ENCODE measurements at places on chromosomes 3 and 15.

DNA sequence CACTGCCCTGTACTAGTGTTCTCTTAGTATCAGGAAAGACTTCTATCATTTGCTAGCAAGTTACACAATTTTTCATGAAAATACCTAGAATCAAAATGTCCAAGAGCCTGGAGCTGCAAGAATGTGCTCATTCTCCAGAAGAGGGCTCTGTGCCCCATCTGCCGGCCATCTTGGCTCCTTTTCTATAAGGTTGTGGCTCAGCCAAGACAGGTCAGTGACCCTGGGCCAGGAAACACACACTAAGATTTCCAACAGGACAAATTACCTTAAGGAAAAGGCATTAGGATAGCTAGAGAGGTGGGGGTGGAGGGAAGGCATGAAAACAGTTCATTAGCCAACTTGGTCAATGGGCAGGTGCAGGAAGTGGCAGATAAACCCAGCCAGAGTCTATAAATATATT, 20.7 kb downstream of the TIMP4 start:
- DNase-seq, result peak; percentile 31

GRCh38 chr3:182738583-182739411, 54.5 kb upstream of the ATP11B start:
- no peak for DNase-seq

GRCh38 chr3:134815519-134815918, 20.5 kb downstream of the EPHB1 start:
- no peak for DNase-seq

GRCh38 chr15:29601811-29602210, 220.5 kb downstream of the TJP1 start:
- no peak for DNase-seq

GRCh38 chr3:80238152-80238551, 470.4 kb upstream of the ROBO1 start:
- DNase-seq, result no peak

GRCh38 chr3:138653567-138653966, 45.0 kb downstream of the FAIM start:
- no peak for DNase-seq

DNA sequence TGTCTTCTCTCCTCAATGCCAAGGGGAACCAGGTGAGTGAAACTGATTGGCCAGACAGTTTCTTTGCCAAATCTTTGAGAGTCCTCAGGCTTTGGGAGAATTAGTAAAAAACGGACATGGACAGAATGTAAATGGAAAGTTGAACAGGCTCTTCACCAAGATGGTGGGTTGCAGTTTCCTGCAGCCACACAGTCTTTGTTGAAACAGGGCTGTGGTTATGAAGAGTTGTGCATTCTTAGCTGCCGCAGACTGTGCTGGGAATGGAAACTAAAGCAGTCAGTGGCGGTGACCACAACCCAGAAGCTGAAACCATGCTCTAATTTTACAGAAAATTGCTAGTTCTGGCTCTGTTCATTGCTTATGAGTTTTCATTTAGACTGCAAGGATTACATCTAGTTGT, 42.1 kb upstream of the TASOR start:
- DNase-seq, result no peak

- DNase-seq, result no peak
Measured at GRCh38 chr3:169929830-169930519, 18.6 kb downstream of the SAMD7 start.

- DNase-seq, result no peak
Measured at GRCh38 chr3:11556851-11557644, 86.7 kb downstream of the VGLL4 start.

DNA sequence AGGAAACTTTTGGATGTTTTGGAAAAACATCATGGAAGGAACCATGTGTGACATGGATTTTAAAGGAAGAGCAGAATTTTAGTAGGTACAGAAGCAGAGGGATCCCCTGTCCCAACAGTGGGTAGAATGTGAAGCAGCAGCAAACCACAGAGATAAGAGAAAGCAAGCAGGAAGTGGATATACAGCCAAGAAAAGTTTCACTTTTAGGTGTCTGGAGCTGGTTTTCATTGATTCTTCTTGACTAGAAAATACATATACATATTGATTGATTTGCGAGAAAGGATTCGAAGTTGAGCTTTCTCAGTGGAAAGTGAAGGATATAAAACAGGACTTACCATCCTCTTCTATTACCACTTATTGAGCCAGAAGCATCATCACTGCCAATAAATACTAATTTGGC, 133.5 kb downstream of the KCNMB2 start:
- DNase-seq, result no peak

DNA sequence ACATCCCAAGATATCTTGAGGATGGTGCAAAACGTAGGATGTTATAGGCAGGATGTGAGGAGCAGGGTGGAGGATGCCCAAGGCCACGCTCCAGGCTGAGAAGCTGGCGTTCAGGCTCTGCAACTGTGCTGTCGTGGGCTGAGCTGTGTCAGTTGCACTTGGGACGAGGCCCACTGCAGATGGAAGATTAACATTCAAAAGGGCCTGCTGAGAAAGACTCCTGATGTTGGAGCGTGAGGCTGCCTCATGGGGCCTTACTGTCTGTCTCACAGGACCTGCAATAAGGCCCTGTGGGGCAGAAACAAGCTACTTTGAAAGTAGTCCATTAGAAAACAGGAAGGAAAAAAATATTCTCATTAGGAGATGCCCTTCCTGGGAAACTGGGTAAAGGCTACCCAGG, 60.6 kb upstream of the SEC61A1 start:
- DNase-seq, result no peak

DNA sequence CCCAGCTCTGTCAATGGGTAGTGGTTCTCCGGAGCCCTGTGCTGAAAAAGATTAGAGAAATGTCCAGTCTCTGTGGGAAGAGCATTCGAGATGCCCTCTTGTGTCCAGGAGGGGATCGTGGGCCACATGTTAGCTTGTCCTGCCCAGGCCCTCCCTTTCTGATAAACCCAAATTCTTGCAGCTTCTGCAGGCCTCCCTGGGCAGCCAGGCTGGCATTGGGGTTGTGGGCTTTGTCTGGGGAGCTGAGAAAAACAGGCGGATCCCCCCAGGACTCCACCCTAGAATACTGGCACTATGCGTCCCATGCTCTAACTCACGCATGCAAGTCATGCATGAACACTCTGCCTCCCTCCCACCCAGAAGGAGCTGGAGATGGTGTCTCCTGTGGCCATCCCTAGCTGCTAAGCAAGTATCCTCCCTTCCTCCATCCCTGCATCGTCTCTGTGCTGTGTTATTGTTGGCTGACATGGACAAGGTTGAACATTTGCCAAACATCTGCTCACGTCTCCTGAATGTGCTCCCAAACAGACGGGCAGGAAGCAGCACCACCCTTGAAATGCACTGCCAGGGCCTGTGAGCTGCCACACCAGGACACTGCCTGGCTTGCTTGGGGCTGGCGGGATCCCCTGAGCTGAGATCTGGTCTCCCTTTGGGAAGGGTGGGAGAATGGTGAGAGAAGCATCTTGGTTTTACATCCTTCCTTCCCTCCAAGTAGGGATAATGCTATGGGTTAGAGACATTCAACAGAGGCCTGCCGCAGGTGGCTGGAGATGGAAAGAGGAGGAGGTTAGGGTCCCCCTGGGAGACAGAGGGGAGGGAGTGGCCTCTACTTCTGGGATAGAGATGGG, 26.5 kb downstream of the CFAP161 start:
- peak; percentile 72 for DNase-seq

GRCh38 chr3:160675566-160676124, 1.3 kb upstream of the ARL14 start:
- DNase-seq, result no peak

DNA sequence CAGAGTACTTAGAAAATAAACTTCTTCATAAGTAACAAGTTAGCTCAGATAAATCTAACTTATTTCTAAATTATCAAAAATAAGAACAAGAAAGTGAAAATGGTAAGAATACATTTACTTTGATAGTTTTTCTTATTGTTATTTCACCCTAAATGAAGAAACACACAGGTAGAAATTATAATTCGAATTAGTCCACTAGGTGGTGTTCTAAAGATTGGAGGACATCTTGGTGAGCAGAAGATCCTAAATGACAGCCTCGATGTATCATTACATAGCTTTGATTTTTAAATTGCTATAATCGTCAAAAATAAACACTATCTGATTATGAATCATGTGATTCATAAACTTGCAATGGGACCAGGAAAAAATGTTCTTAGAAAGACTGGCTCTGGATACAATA, 280.8 kb upstream of the UBE2E2 start:
- peak; percentile 6 for DNase-seq

GRCh38 chr3:74049444-74049843, 424.7 kb upstream of the PDZRN3 start:
- DNase-seq, result no peak

DNA sequence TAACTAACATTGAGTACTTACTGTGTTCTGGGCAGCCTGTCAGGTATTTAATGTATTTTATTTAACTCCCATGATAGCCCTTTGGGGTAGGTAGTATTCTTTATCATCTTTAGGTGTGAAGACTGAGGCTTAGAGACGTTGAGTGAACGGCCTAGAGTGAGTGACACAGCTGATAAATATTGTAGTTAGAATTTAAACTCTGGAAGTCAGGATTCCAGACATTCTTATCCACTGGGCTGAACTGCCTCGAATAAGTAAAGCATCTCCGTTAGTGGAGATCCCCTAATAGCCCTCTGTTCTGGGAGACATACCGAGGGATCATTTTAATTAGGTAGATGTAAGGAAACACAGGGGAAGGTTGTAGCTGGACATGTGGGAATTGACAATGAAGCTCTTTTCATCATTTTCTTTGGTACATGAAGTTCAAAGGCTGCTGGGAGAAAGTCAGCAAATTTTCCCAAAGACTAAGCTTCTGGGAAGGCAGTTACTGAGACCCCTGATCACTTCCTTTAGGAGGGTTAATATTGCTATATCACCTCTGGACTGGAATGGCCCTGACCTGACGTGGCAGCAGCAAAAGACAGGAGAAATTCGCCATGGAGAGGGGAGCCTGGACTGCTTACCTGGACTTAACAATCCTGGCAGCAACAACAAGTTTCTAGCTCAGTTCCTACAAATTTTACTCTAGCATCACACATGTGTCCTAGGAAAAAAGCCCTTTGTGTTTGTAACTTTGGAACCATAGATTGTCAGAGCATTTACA, 11.7 kb upstream of the PDCD6IP start:
- no peak for DNase-seq

DNA sequence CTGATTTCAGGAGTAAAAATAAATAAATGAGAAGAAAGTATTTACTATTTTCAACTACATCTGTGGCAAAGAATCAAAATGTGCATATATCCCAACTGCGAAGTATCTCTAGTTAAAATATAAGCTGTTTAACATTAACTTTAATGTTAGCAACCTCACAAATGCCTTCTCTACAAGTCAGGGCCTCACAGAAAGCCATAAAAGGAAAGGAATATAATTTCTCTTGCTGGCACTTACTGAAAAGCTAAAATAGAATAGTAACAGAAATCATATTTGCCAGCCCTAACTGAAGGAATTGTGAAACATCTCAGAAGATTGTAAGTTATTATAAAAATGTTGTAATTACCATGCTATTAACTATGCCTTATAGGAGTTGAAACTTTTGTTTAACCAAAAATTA, 65.1 kb upstream of the MBNL1 start:
- no peak for DNase-seq

- no peak for DNase-seq
Measured at GRCh38 chr3:141769221-141769894, 6.2 kb downstream of the GRK7 start.

DNA sequence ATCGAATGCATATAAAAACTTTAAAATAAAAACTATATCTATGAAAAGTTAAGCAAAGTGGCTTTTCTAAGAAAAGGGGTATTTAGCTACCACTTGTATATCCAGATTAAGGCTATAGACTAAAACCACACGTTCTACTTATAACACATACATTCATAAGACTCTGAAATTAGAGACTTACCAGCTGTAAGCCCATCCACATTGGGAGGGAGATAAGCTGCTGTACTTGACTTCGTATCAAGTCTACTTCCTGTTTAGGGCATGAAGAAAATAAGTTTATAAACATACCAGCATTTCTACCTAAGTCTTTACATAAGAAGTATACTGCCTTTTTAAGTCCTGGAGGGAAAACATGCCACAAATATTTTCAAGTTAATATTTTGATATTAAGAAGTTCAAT, 27.7 kb downstream of the AQR start:
- no peak for DNase-seq

DNA sequence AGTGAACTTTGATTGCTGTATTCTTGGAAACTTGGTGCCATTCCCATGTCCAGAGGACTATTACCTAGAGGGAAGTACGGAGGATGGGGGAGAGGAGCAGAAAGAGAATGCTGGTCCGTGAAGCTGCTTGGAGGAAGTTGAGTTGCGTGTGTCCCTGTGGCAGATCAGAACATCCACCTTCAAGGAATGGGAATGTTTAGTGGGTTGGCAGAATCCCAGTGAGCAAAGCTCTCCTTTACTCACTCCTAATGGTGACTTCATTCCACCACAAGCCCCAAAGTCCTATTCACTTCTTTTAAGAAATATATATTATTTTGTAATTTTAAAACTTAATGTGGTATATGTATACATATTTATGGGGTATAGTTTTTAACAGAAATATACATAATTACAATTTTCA, 247.8 kb upstream of the FEZF2 start:
- DNase-seq, result no peak

- DNase-seq, result no peak
Measured at GRCh38 chr3:147793841-147794240, 384.7 kb downstream of the ZIC1 start.

DNA sequence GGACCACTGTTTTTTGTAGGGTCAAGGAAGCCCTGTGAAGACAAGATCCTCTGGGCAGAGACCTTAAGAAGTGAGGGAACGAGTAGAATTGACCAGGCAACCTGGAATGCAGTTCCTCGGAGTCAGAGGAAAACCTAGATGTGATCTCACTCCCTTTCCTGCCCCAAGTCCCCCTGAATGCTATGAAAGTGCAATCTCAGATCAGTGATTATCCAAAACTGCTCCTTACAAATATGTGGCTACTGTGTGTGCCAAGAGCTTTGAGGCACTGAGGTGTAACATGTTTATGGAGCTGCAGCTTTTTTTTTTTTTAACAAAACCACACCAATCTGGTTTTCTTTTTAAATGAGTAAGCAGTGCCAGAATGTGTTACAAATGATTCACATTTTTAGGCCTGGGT, 35.8 kb downstream of the THSD4 start:
- DNase-seq, result peak; percentile 38

DNA sequence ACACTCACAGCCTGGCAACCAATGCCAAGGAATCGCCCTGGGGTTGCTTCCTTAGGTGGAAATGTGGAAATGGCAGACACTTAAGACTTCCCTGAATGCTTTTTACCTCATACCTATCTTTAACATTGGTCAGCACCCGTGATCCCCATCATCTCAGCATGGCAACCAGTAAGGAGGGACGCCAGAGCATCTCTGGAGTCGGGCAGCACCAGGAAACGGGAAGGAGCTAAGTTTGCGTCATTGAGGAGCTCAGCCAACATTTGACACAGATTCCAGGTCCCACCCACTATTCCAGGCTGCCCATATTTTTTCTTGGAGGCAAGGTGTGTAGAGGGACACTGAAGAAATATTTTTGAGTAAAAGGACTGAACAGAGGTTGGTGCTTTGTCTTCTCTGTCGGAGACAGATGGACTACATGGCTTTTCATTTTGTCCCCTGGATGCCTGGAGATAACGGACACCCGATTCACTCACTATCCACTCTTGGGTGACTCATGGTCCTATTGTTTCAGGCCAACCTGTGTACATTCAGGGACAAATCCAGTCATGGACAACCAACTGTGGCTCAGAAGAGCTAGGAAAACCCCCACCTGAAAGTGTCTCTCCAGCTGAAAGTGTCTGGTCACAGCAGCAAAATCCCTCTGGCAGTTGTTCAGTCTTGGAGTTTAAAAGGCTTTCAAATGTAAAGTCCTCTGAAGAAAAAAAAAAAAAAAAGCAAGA, 70.4 kb upstream of the OXTR start:
- DNase-seq, result no peak

- DNase-seq, result no peak
Measured at GRCh38 chr3:128556907-128557306, 63.9 kb upstream of the GATA2 start.

All from H4 (cell line).